CD4-positive, alpha-beta T cell treated with Interleukin-1 beta for 1 hour (primary cell): ENCODE measurements at places on chromosomes 6 and 20.

DNA sequence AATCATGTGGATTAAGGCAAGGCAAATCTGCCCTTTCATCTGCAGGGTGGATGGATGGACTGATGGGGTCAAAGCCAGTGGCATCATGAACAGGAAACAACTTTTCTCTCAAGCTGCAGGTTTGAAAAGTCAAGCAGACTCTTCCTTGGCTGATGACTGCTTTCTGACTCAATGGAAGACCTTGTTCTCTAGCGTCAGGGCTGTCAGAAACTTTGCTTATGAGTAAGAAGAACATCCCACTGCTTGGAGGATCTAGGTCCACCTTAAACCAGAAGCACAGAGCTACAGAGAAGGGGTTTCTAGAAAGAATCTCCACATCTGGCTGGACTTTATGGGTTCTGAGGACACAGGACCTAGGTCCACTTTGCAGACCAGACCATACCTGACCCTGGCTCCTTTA is 36.3 kb upstream of the CST5 start:
- no peak for DNase-seq

GRCh38 chr20:37315021-37315451 is 25.6 kb downstream of the MANBAL start:
- DNase-seq, result no peak

DNA sequence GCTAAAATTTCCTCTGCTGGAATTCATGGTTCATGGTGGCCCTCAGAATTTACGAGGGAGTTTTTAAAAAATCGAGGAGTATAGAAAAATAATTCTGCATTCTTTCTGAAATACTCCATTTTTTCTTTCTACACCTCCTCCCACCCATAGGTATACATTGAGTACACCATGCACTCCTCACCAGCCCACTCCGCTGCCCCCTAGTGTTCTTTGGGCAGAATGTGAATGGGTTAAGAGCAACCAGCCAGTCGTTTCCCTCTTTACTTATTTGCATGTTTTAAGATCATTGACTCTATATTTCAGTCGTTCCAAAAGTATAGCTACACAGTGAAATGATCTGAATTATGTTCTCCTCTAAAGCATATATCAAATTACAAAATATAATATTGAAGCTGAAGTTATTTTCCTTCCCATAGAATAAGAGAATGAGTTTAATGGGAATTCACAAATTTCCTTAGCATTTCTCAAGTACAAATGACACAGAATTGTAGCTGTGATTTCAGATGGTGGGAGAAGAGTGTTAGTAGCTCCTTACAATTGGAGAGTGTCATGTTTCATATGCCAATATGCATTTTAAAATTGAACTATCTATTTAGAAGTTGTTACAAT is 977.7 kb upstream of the SLC35B3 start:
- no peak for DNase-seq

DNA sequence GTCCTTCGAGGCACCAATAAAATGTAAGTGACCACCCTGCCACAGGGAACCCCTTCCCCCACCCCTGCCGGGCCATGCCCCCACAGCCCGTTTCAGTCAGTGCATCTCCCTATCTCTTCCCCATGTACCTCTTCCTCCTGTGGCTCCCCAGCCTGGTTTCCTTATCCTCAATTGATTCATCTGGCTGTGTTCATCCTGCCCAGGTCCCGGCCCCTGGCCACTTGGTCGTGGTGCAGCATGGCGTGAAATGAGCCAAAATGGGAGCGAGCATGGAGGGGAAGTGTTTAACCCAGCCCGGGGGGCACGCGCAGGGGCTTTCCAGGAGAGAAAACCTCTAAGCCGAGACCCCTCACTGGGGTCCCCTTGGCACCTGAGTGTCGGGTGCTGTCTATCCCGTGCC is 35.9 kb downstream of the HM13 start:
- no peak for DNase-seq

DNA sequence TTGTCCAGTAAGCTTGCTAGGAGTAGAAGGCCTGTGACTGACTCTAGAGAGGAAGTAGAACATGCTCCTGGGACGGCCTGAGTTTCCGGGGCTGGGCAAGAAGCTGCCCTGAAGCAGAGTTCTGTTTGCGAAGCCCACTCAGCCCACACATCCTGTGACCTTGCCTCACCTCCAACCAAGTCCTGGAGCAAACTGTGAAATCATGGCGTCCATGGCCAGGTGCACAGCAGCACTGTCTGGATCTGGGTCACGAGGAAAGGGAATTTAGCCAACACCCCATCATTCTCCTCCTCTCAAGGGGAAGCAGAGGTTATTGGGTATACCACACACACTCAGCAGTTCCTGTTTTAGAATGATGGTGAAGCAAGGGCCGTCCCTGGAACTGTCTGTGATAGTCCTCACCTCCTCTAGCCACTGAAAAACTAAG is 87.5 kb downstream of the CRYBG1 start:
- DNase-seq, result peak; percentile 30
